HFFc6 (cell line): ENCODE measurements at places on chromosomes 4 and X. TPM values are rescaled to one million over a fixed set of nuclear protein-coding genes. Genes with fewer than 3 reads are reported as not detected.

DNA sequence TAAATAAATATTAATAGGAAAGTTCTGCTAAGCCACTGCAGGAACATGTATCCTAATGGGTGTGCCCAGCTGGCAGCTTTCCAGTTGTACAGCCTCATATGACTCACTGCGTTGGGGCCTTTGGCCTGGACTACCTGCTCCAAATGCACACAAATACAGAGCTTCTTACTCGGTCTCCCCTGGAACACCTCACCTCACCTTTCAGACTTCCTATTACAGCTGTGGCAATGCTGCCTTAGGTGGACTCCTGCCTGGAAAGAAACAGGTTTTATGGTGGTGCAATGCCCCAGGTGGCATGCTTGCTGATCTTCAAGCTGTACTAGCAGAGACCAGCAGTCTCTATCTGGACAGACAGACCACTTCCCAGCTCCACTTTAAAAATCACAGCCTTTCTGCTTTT is 85.7 kb upstream of the EXOC1L start:
- DNase-seq, result peak; percentile 10

- DNase-seq, result no peak
Observed at GRCh38 chr4:1356181-1356998, 9.4 kb downstream of the UVSSA start.

The SLC6A14 gene
- total RNA-seq, result not detected in 3 replicates

DNA sequence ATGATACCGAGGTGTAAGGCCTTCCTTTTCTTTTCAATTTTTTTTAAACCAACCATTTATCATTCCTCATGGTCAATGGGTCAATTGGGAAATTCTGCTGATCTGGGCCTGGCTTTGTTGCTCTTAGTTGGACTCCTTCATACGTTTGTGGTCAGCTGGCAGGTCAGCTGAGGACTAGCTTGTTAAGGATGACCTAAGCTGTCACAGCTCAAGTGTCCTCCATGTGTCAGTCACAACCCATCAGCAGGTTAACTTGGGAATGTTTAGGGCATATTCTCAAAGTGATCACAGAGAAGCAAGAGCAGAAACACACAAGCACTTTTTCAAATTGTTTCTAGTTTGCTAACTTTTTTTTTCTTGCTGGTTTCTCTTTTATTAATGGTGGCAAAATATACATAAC is 117.4 kb upstream of the MAB21L2 start:
- no peak for DNase-seq

DNA sequence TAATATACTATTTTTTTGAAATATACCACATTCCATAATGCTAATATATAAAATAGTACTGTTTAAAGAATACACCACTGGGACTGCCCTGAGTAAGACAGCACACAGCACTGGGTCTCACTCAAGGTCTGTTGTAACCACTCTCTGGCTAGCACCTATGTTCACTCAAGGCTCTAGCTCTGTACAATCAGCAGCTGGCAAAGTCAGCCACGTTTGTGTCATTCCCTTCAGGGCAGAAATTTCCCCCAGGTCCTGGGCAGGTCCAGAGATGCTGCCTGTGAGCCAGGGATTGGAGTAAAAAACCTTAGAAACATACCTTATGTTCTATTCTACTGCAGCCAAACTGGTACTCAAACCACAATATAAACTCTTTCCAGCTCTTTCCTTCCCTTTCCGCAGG is 1160.2 kb upstream of the ADGRL3 start:
- DNase-seq, result no peak

DNA sequence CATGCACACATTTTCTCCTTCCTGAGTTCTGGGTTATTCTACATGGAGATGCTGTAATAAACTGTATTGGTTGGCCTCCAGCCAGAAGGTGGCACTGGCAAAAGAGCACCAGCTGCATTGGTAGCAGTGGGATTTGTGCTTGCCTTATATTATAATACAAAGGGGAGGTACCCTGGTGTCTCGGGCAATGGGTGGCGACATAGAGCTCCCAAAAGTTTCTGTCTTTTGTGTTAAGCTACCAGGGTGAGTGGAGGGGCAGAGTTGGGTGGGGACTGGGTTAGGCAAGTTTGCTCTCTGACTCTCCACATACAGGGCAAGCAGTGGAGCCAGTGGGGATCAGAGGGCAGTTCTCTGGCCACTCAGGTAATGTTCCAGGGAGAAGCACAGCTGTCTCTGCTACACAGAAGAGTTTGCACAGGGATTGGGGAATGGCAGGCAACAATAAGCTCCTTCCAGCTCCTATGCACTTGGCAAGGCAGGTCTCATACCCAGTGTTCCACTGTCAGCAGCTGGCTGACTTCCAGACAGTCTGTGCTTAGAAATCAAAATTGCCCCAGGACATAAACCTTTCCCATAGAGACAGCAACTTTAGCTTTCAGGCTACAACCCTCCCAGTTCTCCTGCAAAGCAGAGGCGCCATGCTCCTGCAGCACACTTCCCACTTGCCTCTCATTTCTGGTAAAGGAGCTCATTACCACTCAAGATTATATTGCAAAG is 463.9 kb upstream of the PCDH7 start:
- DNase-seq, result no peak

DNA sequence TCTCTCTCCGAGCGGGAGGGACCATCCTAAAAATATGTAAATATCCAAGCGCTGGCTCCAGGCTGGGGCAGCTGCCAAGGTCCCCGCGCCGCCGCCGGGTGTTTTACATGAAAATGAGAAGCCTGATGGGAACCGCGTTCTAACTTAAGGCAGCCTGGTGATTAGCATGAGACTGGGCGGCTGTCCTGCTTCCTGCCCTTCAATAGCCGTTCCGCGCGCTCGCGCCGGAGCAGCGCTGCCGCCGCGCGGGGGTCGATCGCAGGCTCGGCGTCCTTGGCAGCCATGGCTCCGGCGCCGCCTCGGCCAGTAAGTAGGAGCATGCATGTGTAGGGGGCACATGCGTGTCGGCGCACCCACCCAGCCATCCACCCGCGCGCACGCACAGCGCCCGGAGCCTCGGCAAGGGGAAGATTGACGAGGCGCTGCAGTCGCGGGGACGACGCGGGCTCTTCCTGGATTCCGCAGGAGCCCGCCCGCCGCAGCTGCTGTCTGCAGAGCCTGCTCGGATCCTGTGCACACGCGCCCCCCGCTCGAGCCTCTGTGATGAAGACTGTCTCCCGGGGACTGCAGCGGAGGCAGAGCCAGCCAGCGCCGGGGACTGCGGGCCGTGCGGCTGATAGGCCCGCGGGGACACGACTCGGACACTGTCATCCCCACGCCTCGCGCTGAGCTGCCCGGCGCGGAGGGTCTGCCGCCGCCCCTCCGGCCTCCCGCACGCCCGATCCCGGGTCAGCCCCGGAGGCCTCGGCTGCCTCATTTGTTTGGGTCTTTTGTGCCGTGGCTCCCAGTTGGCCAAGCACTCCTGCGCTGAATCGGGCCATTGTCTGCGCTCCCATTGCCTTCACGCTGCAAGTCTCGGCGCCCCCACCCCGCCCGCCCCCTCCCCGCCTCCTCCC is 734 bp downstream of the STOX2 start:
- no peak for DNase-seq

GRCh38 chrX:10054396-10054795 is 87.2 kb downstream of the CLDN34 start:
- DNase-seq, result no peak
